ENCODE measurements at places on chromosomes 16 and 17.

DNA sequence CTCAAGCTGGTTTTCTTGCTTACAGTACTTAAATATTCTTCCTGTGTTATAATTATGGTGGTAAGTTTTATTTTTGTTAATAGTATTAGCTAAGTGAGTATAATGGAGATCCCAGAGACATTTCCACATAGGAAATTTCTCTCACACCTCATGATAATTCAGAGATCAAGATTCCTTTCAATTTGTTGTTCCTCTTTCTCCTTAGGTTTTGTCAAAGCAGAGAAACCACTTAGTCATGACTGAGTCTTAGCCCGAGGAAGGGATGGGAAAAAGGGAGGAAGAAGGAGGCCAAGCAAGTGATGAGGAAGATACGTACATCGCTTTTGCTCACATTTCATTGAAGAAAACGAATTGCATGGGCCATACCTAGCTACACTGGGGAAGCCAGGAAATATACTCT, 18.4 kb downstream of the ESRP2 start:
- no peak for DNase-seq

DNA sequence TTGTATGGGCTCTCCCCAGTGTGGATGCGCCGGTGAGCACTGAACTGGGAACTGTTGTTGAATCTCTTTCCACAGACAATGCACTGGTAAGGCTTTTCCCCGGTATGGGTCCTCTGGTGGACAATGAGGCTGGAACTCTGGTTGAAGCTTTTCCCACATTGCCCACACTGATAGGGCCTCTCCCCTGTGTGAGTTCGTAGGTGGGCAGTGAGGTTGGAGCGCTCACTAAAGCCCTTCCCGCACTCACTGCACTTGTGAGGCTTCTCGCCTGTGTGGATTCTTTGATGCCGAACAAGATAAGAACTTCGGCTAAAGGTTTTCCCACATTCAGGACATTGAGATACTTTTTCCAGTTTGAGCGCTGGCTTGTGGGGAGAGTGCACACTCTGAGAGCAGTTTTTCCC, 17.8 kb downstream of the ZSCAN32 start:
- DNase-seq: no peak

GRCh38 chr17:45751466-45751865, 32.7 kb upstream of the CRHR1 start:
- no peak for DNase-seq

DNA sequence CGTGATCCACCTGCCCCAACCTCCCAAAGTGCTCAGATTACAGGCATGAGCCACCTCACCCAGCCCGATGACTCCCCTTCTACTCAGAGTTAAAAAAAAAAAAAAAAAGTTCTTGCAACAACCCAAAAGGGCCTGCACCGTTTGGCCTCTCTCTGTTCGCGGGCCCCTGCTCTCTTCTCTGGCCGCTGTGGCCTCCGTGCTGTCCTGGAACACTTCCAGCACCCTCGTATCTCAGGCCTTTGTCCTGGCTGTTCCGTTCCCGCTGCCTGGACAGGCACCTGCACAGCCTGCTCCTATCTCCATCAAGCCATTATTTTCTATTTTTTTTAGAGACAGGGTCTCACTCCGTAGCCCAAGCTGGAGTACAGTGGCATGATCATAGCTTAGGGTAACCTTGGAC, 10.8 kb downstream of the MYO1C start:
- DNase-seq: no peak

DNA sequence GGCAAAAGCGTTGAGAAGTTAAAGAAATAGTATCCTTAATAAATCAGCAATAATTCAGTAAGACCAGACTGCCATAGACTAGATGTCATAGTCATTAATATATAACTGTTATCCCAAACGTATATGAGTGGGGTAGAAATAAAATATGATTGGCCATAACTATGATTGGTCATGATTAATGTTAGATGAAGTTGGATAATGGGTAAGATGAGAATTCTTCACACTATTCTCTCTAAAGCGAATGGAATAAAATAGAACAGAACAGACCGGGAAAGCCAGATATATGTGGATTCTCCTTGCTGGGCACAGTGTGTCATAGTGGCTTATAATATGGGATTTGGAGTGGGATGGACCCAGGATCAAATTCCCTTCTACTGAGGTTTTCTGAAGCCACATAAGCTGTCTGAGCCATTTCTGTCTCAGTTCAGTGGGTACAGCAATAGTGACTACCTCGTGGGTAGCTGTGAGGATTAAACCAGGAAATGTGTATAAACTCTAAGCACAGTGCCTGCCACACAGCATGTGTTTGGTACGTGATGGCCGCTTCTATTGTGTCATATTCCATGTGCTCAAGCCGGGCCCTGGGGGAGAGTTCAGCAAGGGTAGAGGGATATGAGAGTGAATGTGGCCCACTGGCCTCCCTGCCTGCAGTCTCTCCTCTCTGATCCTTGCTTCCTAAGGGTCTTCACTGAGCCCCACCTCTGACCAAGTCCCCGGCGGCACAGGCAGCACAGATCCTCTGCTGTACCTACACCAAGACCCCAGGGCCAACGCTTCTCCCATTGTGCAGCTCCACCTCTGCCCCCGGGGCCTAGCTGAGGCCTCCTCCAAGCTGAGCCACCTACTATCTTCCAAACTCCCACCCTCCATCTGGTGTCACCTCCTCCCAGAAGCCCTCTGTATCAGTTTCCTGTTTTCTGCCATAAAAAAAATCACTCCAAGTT, 3.7 kb downstream of the CETP start:
- DNase-seq: no peak

- DNase-seq: no peak
These were observed 9.3 kb downstream of the CEP295NL start for GRCh38 chr17:78893684-78894083.

DNA sequence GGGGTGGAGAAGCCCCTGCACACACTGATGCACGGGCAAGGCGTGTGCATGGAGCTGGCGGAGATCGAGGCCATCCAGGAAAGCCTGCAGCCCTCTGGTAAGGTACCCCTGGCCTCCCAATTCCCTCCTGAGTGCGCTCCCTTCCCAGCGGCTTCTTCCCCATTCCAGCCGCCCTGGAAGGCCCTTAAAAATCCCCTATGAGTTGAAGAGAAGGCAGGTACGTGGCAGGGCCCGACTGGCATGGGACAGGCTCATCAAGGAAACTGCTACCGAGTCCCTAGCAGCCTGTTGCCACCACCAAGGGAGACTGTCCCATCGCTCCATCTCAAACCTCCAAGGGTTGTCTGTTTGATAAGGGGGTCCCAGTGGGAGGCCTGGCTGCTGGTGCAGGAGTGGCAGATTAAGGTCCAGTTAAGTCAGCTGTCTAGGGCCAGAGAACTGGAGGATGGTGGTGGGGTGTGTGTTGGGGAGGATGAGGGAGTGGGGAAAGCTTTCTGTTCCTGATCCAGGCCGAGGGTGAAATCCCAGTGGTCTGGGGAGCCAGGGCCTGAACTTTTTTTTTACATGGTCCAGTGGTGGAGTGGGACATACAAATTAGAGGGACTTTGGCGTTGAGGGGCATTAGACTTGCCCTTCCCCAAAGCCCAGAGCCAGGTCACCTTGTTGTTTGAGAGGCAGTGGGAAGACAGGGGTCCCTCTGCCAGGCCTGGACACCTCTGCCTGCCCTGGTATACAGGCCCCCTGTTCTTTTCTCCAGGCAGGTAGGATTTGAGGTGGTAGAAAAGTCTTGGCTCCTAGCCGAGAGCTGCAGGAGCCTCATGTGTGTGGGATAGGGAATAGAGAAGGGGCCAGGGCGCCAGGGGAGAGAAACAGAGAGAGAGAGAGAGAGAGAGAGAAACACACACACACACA, 994 bp downstream of the IGFBP4 start:
- no peak for DNase-seq

DNA sequence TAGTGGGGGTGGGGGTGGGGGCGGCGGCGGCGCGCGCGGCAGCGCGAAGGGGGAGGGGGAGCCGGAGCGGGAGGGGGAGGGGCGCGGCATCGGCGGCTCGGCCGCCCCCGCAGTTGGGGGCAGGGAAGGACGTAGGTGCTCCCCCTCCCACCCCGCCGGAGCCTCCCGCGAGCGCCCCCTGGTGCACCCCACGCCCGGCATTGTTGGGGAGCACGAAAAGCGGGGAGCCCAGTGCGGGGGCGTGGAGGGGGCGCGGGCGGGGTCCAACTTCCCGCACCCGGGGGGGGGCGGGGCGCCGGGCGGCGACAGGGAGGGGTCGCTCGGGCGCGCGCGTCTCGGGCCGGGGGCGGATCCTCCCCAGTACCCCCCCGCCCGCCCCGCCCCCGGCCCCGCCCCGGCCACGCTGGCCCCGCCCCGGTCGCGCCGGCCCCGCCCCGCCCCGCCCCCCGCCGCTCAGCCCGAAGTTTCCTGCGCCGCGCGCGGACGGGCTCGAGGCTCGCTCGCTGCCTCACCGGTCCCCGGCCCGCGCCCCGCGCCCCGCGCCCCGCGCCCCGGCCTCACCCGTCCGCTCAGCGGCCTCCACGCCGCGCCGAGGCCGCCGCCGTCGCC, at the start of gene CACNA1H:
Gene CACNA1H, plus strand, starts transcription at position 456 of the 609 bp plus-strand sequence. CDS start 632 bp downstream, outside the sequence.
- DNase-seq: peak; percentile 72

DNA sequence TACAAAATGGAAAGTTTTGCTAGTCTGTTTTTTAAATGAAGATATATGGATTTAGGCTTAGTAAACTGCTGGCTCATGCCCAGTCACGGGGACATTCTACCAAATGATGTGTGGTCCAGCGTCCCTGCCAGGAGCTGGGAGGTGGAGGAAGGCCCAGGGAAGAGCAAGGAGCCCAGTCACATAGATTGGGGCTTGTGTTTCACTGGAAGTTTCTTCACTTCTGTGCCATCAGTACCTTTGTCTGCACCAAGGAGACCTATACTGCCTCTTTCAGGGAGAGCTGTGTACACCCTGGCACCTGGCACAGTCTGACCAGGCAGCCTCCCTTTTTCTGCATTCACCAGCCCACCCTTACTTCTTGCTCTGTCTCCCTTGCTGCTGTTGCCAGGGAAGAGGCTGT, 32.6 kb upstream of the ERN1 start:
- DNase-seq: no peak

DNA sequence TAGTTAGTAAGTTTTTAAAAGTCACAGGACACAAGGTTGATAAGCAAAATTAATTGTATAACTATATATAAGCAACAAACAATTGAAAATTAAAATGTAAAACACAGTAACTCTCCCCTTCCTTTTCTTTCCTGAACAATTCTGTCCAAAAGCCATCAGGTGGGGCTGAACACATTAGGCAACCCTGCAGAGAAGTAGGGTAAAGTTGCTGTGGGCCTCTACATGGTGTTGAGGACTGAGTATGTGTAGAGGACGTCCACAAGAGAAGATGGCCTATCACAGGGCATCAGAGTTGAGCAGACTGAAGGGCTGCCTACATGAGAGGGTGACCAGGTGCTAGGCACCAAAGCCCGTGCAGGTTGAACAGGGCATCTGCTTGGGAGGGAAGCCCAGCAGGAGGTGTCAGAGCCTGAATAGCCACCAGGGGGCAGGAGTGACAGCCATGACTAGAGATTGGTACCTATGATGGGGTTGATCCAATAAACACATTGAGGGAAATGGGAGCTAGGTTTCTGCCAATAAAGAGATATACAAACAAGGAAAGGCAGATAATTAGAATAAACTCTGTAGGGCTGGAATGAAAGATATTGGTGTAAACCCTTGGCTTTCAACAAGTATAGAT, 415.1 kb downstream of the NPIPA8 start:
- DNase-seq: peak; percentile 38

- no peak for DNase-seq
These were observed 172.2 kb downstream of the SEC14L1 start for GRCh38 chr17:77312786-77313599.

GRCh38 chr17:2939714-2940351, 123.6 kb downstream of the OR1D5 start:
- DNase-seq: no peak

- no peak for DNase-seq
These were observed 113.9 kb downstream of the VPS53 start for GRCh38 chr17:600576-601243.

DNA sequence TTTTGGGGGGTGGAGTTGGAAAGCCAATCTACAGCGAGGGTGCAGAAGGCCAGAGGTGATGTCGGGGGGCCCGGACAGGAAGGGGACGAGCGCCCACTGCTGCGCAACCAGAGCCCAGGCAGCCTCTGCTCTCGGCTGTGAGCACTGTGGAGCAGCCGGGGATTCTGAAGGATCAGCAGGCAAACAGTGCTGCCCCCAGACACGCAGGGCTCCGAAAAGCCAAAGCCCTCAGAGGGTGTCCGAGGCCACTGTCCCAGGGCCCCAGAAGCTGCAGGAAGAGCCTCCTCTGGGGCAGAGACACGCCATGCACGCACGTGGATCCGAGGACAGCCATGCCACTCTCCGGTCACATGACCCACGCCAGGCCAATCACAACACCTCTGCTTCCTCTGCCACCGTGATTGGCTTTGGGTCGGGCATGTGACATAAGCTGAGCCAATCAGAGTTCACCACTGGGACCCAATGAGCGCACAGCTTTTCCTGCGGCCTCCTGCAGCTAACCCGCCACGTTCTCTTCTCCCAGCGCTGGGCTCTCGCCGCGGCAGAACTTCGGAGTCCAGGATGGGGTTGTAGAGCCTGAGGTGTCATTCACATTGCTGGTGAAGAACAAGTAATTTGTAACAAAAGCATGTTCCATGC, 40.7 kb downstream of the ACTG1 start:
- peak; percentile 40 for DNase-seq

GRCh38 chr16:78998879-78999278, 601.7 kb downstream of the MAF start:
- DNase-seq: no peak

- no peak for DNase-seq
These were observed 109.2 kb downstream of the SDR42E1 start for GRCh38 chr16:81902025-81902424.

- no peak for DNase-seq
These were observed 11.5 kb upstream of the CLEC18C start for GRCh38 chr16:70162041-70162451.

DNA sequence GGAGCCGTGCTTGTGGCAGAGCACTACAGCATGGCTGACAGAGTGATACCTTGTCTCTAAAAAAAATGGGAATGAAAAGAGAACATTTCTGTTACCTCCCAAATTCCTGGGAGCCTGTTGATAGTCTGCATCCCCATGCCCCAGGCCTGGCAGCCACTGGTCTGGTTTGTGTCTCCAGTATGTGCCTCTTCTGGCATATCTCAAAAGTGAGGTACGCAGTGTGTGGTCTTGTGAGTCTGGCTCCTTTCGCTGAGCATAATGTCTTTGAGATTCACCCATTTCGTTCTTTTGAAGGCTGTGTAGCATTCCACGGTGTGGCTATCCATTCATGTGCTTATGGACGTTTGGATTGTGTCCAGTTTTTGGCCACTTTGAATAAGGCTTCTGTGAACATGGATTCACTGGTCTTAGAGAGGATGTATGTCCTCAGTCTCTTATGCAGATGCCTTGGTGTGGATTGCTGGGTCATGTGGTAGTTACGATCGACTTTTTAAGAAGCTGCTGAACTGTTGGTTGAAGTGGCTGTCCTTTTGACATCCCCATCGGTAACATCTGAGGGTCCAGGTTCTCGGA, 39.1 kb downstream of the PRMT7 start:
- no peak for DNase-seq

Data from stimulated activated CD4-positive, alpha-beta T cell treated with anti-CD3 and anti-CD28 coated beads, Interleukin-4, amount 100 ng/mL, for 4 hours (primary cell).